Hematopoietic multipotent progenitor cell treated with erythropoietin and hydrocortisone succinate and interleukin-3 and kit ligand, for 8 days (in vitro differentiated cells): ENCODE measurements at places on chromosomes 3 and 15.
A peak's percentile ranks its signal among the peaks of the same experiment; 100 is the strongest.

DNA sequence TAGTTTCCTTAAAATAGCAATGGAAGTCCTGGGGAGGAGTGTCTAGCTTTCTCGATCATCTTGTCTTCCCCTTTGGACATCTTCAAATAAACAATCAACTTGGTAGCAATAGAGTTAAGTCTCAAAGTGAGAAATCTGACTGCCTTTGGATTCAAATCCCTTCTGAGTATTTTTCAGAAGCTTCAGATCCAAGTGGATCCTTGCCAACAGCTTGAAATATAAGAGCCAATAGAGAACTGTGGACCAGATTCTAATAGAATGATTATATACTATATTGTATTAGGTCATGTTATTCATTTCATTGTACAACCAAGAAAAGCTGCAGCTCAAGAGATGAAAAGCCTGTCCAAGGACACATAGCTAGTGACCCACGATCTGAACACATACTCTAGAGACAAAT lies 60.2 kb downstream of the SYNPR start:
- DNase-seq, result no peak

- no peak for DNase-seq
Observed at GRCh38 chr3:177811835-177812234, 614.6 kb upstream of the TBL1XR1 start.

DNA sequence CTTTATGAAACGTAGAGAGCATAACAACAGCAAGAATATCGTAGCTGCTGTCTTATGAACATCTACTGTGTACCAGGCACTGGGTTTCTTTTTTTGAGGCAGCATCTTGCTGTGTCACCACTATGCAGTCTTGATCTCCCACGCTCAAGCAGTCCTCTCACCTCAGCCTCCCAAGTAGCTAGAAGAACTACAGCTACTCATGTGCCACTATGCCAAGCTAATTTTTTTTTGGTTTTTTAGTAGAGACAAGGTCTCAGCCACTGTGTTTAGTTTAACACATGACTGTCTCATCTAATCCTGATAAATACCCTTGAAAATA lies 129.9 kb downstream of the VGLL4 start:
- no peak for DNase-seq

DNA sequence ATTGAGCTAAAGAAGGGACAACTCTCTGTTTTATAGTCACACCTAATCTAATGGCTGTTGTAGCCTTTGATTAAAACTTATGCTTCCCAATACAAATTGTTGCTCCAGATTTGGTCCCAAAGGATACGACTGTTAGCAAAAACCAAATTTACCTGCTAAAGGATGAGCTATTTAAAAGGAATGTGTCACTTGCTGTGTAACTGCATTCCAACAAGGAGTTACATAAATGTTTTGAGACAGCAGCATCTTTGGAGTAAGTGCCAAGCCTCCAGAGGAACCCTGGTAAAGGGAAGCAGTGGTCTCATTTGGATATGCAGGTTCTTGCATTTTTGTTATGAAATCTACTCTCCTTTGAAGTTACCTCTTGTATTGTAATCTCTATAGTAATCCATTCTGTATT lies 233.3 kb downstream of the THSD4 start:
- no peak for DNase-seq

GRCh38 chr15:62847900-62848489 lies 194.6 kb upstream of the TPM1 start:
- DNase-seq, result peak; percentile 61

DNA sequence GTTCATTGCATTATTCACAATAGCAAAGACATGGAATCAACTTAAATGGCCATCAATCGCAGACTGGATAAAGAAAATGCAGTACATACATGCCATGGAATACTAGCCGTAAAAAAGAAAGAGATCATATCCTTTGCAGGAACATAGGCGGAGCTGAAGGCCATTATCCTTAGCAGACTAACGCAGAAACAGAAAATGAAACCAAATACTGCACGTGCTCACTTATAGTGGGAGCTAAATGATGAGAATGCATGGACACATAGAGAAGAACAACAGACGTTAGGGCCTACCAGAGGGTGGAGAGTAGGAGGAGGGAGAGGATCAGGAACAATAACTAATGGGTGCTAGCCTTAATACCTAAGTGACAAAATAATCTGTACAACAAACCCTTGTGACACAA lies 57.9 kb downstream of the RASA2 start:
- DNase-seq, result peak; percentile 44

DNA sequence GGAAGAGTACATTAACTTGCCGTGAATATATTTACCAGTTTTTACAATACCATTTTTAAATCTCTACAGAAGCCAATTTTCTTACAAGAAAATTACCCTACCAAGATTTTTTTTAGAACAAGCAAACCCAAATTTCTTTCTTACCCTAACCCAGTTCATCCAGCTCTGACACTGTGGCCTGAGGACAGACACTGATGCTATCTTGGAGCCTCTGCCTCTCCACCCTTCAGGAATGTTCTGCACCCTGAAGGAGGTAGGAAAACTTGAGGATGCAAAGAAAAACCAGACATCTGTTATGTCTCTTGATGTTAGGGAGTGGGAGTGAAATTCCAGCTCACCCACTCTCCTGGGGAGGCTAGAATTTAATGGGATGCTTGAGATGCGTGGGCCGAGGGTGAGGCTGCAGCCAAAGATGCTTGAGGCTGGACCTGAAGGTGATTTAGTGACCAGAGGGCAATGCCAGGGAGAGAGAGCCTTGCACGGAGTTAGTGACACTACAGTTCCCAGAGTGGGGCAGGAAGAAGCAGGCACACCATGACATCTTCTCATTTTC lies 69.9 kb downstream of the LIPC start:
- DNase-seq, result no peak

GRCh38 chr3:57402675-57403074 lies 110.2 kb upstream of the ASB14 start:
- no peak for DNase-seq

- peak; percentile 45 for DNase-seq
Observed at GRCh38 chr3:128411574-128412064, 55.1 kb downstream of the DNAJB8 start.

DNA sequence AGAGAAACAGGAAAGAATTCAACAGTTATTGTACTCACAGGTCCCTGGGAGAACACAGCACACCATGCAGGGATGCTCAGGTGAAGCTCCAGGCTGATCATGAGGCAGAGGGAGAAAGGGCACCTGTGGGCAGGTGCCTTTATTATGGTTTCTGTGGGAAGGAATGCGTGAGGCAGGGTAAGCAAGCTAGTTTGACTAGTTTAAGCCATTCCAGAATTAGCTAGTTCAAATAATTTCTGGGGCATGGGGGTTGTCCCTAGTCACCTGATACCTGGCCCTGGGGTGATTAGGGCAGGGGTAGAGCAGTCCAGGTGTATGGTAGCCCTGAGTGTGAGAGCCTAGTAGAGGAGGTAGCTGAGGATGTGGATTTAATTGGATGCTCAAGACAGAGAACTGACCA lies 47.9 kb upstream of the DCLK3 start:
- DNase-seq, result no peak

- no peak for DNase-seq
Observed at GRCh38 chr15:66896611-66897010, 168.8 kb upstream of the SMAD3 start.

GRCh38 chr15:101198800-101199199 lies 53.0 kb downstream of the CHSY1 start:
- DNase-seq, result no peak

DNA sequence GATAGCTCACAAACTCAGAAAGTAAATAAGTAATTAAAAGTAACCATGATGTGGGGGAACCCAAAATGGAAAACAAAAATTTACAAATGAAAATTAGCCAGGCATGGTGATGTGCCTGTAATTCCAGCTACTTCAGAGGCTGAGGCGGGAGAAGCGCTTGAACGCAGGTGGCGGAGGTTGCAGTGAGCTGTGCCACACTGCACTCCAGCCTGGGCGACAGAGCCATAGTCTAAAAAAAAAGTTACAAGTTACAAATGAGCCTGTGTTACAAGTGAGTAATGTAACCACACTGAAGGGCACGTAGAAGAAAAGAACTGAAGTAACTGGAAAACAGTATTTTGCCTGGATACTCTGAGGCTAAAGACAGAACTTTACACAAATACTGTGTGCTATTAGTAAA lies 11.3 kb downstream of the EXOSC7 start:
- no peak for DNase-seq

DNA sequence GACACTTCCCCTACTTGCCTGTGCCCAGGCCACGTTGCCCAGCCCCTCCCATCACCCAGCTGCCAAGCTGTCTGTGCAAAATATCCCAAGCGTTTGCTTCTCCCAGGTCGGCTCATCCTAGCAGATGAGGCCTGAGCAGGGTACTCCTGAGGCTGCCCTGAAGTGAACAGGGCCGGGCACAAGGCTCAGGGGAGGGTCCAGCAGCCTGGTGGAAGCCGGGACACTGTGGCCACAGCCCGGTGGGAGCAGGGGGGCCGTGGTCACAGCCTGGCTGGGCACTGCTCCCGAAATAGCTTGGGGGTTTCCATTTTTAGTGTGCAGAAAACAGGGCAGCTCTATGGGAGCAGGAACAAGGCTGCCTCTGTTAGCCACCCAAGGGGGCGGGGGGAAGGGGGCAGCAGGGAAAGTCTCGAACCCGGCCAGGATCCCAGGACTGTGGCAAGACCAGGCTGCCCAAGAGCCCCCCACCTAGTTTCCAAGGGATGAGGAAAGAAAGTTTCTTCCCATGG lies 3.4 kb downstream of the PLXNB1 start:
- DNase-seq, result no peak

- no peak for DNase-seq
Observed at GRCh38 chr3:10204921-10205320, 40.2 kb downstream of the IRAK2 start.

DNA sequence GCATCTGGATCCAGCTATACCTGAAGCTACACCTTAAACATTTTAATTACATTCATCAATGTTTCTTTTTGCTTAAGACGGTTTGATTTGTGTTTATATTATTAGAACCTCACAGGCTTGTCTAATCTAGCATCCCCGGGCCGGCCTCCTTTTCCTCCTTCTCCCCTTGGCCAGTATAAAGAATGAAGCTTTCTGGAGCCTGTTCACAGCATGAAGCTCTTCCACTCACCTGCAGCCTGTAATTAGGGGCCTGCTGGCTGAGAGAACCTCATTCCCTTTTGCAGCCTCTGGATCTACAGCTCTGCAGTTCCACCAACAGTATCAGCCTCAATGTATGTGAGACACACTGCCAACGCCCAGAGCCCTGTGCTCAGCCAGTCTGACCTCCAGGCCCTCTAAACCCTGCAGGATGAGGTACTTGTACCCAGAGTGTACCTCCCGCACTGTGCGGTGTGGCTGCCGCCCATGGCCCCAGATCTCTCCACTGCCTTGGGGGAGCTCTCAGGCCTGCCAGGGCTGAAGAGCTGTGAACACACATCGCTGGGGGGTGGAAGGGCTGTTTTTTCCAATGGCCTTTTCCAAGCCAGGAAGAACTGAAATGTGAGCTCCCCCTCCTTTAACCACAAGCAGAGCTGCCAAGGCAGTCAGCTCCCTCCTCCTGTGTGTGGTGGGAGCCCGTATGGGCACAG lies 114.7 kb upstream of the ALDH1A3 start:
- DNase-seq, result no peak

DNA sequence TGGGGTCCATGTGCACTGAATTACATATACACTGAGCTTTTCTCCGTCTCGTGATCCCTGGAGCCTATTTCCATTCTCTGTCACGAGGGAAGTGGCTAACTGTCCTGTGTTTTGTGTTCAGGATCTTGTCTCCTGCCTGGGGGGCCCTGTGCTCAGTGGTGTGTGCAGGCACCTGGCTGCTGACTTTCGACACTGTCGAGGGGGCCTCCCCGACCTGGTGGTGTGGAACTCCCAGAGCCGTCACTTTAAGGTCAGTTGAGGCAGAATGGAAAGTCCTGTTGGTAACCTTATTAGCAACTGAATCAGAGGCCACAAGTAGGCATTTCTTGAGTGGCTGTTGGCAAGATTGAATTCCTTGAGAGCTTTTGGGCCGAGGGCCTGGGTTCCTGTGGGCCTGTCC lies 26.7 kb downstream of the FAN1 start:
- no peak for DNase-seq

DNA sequence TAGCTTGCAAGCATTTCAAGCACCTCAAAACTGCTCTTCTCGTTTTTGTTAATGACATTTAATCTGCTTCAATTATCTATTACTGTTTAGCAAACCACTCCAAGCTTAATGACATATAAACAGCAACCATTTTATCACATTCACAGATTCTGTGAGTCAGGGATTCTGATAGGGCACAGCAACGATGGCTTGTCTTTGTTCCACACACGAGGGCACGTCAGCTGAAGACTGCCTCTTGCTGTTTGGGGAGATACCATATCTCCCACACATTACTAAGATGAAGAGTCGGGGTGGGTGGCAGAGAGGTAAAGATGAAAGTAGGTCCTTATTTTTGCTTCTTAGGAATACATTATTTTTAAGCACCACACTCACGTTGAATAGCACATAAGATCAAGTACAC lies 19.3 kb downstream of the CPOX start:
- peak; percentile 88 for DNase-seq

GRCh38 chr3:107881509-107881908 lies 209.3 kb downstream of the CD47 start:
- no peak for DNase-seq

GRCh38 chr15:51388726-51389125 lies 47.3 kb downstream of the GLDN start:
- DNase-seq, result no peak

- no peak for DNase-seq
Observed at GRCh38 chr15:68389936-68390817, 41.8 kb downstream of the ITGA11 start.

- DNase-seq, result no peak
Observed at GRCh38 chr3:181382656-181383055, 329.1 kb upstream of the SOX2 start.

GRCh38 chr3:124633524-124633923 lies 96.7 kb upstream of the UMPS start:
- no peak for DNase-seq

GRCh38 chr15:63020759-63021430 lies 21.7 kb upstream of the TPM1 start:
- DNase-seq, result no peak

DNA sequence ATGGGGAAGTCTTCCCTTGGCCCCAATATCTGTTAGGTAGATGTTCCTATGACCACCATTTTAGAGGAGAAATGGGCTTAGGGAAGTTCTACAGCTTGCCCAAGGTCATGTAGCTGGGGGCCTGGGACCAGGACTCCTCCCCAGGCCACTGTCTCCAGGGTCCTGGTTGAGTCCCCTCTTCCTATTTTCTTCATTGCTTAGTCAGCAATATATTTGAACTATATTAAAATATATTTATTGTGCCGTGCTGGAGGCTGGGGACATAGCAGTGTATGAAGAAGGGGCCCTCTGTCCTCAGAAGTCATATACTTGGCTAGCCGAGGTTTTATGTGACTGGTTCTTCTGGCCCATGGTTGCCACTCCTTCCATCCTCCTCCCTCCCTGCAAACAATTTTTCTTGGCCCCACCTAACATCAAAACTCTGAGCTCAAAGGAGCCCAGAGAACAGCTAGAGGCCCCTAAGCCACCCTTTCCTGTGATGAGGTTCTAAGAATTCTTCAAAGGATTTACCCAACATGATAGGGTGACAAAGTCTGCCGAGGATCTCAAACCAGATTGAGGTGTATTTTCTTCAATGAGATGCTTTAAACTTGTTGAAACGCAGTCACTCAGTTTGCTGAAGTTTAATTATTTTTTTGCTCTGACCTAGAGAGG lies 121.2 kb upstream of the RASGRP1 start:
- no peak for DNase-seq
